ENCODE measurements at places on chromosomes 4 and X.

DNA sequence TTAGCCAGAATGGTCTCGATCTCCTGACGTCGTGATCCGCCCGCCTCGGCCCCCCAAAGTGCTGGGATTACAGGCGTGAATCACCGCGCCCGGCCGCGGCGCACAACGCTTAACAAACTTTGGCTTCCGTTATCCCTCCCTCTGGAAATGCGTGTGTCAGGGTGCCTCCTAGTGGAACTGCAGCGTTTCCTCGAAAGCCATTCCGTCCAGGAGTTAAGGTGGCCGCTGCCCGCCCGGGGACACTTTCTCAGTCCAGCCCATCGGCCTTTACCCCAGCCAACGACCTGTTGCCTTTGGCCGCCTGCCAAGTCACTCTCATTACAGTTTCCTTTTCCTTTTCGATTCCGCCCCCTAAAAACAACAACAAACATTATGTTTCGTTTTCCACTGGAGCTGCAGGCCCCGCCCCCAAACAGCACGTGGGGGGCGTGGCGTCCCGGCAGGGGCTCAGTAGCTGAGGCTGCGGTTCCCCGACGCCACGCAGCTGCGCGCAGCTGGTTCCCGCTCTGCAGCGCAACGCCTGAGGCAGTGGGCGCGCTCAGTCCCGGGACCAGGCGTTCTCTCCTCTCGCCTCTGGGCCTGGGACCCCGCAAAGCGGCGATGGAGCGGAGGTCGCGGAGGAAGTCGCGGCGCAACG lies at the start of gene HERC5:
HERC5 (plus strand) TSS at position 450 of the 637 bp plus-strand sequence; CDS start at position 601, 151 bp downstream.
- DNase-seq, result peak; percentile 76

DNA sequence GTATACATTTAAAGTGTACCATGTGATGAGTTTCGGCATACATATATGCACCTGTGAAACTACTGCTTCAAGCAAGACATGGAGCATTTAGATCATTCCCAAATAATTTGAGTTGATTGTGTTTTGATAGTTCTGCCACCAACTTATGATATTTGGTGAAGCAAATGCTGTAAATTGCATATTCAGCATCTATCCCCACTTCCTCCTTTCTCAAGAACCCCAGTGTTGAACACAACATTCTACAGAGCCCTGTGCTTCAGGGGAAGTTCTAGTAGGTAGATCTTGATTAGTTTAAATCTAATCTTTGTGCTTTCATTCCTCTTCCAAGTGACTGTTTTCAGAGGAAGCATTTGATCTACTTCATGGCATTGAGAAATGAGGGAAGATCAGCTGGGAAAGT lies 5.4 kb upstream of the SHROOM3 start:
- no peak for DNase-seq

- peak; percentile 81 for DNase-seq
Observed at GRCh38 chr4:71026086-71026485, 32.6 kb downstream of the DCK start.

DNA sequence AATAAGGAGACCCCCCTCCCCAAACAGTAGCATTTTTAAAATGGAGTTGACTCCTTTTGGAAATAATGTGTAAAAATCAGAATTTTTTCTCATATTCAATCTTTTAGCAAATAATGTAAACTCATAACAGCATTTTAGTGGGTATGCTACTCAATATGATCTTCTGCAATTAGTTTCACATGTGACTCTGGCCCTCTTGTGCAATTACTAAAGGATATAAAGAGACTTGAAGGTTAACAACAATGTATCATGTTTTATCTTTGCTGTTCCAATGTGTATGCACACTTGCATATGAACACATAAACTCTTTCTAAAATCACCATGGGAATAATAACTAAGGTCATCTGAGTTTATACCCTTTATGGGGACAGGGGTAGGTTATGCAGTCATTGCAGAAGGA lies 39.9 kb upstream of the RXFP1 start:
- no peak for DNase-seq

DNA sequence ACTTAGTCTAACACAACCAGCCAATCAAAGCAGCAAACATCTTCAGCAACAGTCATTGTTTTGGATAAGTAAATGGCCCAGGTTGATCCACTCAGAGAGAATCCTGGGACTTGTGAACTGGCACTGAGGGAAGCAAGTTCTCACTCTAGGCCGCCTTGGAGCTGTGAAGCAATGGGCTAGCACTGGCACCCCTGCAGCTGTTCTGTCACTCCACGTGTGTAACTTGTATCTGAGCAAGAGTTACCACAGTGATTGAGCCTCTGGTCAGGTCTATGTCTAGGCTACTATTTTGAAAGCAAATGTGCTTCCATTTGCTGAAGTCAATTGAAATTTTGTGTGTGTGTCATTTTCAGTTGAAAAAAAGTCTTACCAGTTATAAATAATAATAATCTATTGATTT lies 57.2 kb upstream of the HS3ST1 start:
- no peak for DNase-seq

- DNase-seq, result peak; percentile 13
Observed at GRCh38 chr4:153232768-153233167, 28.5 kb downstream of the TRIM2 start.

- no peak for DNase-seq
Observed at GRCh38 chrX:72080800-72081199, 50.9 kb downstream of the RTL5 start.

DNA sequence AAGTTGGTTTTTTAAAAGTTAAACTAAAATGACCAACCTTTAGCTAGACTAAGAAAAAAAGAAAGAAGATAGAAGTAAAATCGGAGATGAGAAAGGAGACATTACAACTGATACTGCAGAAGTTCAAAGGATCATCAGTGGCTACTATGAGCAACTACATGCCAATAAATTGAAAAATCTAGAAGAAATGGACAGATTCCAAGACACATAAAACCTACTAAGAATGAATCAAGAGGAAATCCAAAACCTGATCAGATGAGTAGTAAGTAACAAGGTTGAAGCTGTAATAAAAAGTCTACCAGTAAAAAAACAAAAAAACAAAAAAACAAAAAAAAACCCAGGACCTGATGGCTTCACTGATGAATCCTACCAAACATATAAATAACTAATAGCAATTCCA lies 16.1 kb downstream of the IQCM start:
- DNase-seq, result no peak

GRCh38 chrX:153397256-153397960 lies 3.7 kb downstream of the PNMA6E start:
- no peak for DNase-seq

DNA sequence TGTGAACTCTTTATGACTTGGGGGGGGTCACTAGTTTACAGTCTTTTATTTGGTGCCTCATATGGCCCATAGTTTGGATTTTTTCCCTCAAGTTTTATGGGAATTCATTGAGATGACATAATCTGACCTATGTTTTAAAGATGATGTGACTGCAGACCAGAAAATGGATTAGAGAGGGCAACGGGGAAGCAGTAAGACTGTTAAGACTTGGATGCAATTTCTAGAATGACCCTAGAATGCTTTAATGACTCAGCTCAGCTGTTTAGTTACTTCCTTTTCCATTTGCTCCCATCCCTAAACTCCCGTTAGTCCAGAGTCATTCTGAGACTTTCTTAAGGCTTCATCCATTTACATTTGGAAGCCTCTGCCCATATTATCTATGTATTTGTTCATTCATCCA lies 59.9 kb upstream of the PDGFRA start:
- peak; percentile 7 for DNase-seq

DNA sequence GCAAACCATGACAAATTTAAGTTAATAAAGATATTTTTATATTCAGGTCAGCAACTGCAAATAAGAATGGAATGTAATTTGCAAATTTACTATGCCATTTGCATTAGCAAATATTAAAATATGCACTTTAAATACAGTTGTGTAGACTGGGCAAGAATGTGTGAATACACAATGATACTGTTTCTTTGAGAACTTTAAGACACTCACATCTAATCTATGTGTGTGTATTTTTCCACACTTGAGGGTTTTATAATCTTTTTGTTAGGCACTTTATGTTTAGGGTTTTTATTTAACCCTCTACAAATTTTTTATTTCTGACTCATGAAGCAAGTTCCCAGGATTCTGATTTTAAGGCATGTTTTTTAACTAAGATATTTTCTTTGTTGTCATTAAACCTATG lies 23.9 kb upstream of the NDNF start:
- no peak for DNase-seq

DNA sequence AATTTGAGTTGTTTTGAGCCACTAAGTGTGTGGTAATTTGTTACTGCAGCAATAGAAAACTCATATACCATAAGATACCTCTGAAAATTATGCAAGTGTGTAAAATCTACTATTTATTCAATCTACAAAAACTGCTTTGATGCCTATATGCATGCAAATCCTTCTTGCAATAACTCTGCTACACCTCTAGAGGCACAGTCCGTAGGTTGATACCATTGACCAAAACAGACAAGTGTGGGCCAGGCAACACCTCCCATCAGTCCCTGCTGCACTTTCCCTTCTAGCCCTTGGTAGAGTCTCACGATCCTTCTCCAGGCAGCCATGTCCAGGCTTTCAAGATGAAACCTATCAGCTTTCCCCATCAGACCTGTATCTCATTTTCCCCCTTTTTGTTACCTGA lies 48.8 kb upstream of the FAM9A start:
- no peak for DNase-seq

- DNase-seq, result no peak
Observed at GRCh38 chrX:56800307-56800706, 71.3 kb downstream of the NBDY start.

- peak; percentile 50 for DNase-seq
Observed at GRCh38 chrX:115562480-115562847, 1.5 kb downstream of the PLS3 start.

DNA sequence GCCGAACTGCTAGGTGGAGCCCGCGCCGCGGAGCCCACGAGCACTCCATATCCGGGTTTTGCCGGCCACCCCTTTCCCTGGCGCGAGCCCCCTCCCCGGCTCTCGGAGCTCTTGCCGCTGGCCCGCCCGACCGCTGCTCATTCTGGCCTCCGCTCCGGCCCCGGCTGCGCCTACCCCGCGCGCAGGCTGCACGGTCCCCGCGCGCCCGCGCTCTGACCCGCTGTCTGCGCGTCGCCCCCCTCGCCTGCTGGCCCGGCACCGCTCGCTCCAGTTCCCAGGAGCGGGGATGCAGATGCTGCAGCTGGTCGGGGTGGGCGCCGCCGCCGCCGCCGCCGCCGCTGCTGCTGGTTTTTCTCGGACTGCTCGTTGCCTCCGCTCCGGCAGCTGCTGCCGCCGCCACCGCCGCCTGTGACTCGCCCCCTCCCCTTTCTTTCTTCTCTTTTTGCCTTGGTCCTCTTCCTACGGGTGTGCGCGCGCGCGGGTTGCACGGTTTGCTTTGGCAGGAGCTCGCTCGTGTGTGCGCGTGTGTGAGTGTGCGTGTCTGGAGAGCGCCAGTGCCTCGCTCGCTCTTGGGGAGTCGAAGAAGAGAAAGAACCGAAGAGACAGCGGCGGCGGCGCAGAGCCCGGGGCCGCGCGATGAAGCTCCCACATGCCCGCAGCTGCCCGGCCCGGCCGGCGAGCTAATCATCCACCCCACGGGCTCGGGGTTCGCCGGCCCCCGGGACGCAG lies at the start of gene ADGRL3:
ADGRL3 (plus strand) TSS at position 140 of the 729 bp plus-strand sequence.
- no peak for DNase-seq

- DNase-seq, result no peak
Observed at GRCh38 chr4:186653969-186654368, 69.7 kb downstream of the FAT1 start.

GRCh38 chr4:84263415-84263814 lies 235.7 kb downstream of the NKX6-1 start:
- DNase-seq, result no peak

DNA sequence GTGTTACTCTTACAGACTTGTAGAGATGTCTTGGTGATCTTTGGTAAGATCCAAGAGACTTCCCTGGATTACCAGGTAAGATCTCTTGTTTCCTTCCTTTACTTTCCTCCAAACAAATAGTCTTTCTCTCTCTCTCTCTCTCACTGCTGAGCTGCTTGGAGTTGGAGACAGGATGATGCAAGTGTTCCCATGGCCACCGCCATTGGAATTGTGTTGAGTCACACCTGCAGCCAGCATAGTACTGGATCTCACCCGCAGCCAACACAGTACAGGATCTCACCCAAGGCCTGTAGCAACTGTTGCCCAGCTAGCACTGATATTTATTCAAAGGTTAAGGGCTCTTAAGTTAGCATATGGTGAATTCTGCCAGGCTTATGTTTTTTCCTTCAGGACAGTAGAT lies 1080.9 kb downstream of the FAT4 start:
- DNase-seq, result peak; percentile 35

DNA sequence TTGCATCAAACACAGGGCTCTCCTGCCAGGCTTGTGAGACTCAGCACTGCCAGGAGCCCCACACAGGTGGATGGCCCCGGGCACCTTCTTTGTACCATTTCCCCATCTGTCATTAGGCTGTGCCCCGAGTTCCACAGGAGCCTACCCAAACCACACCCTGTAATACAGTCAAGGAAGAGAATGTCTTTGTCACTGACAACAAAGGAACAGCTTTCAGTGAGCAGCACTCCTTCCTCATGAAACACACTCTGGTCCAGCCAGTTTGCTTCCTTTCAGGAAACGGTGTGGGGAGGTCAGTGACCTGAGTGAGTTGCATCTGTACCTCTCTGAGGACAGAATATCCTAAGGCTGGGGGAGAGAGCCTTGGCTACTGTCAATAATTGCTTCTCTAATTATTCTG lies 53.7 kb downstream of the LNX1 start:
- no peak for DNase-seq

DNA sequence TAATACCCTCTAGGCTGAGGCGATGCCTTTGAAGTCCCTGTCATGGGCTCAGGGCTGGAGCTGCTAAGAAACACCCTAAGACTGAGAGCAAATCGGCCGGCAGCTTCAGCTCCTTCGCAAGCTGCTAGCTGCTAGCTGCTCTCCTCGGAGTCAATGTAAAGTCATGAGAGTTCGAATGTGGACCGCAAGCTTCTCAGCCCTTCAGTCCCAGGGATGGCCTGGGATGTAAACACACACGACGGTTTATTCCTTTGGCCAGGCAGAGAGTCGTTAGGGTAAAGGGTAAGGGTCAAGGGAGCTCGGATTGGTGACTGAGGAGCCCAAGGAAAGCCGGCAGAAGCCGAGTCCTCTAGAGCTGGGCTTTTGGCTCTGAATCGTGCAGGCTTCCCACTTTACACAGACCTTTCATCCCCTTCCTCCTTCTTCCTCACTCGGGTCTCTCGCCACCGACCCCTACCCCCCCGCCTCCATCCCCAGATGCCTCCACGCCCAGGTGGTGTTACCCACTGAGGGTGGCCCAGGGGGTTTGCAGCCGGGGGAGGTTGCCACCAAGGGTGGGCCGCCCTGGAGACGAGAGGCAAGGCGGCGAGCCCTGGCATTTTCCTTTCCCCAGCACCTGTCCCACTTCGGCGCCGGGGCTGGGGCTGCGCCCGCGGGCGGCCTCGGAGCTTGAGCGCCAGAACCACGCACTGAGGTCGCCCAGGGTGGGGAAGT lies 3.1 kb upstream of the BCORL1 start:
- no peak for DNase-seq

- DNase-seq, result no peak
Observed at GRCh38 chrX:46034868-46035267, 510.4 kb downstream of the ZNF674 start.

DNA sequence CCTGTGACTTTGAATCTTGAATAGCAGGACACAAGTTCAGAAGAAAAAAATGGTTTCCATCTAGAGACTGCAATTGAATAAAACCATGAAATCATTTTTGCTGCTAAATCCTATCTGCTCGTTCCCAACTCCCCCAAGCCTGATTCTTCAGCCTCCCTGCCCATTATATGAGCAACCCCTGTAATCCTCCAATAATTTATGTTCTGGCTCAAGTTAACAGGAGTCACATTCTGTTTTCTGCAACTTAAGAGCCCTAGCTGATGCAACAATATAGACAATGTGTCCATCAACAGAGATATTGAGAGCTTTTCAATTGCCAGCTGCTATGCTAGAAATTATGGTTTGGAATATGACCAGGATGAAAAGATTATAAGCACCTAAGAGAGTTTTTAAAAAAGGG lies 84.1 kb downstream of the LDB2 start:
- DNase-seq, result no peak
